ENCODE measurements at places on chromosomes 6 and 20.

DNA sequence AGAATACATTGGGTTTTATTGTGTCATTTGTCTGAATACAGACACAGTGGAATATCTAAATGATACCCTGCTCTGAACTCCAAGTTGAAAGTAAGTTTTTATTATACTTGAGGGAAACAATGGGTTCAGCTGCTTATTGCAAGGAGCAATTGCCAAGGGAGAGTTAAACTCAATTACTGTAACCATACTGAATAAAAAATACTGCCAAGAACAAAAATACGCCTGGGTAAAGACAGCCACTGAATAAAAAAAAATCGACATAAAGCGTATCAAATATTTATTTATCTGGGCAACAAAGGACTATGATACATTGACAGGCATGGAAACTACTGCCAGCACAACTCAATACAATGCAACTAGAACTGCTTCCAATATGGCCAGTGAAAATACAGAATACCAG, 18.1 kb downstream of the TFAP2A start:
- no peak for DNase-seq

- no peak for DNase-seq
Measured at GRCh38 chr6:166672624-166673206, 45.7 kb upstream of the RPS6KA2 start.

- DNase-seq = no peak
Measured at GRCh38 chr6:43544461-43544860, 27.6 kb downstream of the POLR1C start.

DNA sequence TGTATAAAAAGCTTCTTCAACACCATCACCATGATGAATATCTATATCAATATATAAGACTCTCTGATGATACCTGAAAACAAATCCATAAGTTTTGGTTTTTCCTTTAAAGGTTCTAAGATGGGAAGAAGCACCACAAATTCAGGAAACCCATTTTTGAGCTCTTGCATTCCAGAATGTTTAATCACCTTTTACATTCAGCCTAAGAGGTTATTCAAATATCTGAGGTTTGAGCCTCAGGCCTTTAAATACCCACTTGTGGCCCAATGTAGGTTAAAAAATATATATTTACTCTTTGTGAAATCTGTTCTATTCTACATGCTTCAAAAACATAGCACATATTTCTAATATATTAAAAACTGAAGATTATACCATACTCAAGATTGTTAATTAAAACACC, 17.6 kb downstream of the HDAC2 start:
- no peak for DNase-seq

- no peak for DNase-seq
Measured at GRCh38 chr6:145313041-145313855, 422.1 kb downstream of the EPM2A start.

- DNase-seq = no peak
Measured at GRCh38 chr6:34695729-34696188, 808 bp downstream of the ILRUN start.

- no peak for DNase-seq
Measured at GRCh38 chr6:1538810-1539478, 70.8 kb upstream of the FOXC1 start.

- no peak for DNase-seq
Measured at GRCh38 chr20:50517817-50518154, 7.6 kb downstream of the PTPN1 start.

- peak; percentile 95 for DNase-seq
Measured at GRCh38 chr6:95658886-95659285, 81.6 kb downstream of the MANEA start.

DNA sequence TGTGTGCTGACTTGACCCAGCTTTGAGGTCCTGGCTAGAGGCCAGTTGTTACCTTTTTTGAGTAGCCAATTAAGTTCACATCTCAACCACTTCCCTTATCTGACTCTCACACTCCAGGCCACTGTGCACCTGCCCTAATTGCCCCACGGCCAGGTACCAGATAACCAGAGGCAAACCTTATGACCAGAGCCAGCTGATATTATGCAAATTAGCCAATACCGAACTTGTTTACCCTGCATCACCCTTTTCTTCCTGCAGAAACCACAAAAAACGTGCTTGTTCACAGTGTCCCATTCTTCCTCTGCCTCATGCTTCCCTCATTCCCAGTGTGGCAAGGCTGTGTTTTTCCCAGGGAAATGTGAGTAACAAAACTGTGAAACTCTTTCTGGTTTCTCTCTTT, 89.3 kb downstream of the HTR1B start:
- DNase-seq = no peak

GRCh38 chr6:152094992-152095592, 287.6 kb downstream of the ESR1 start:
- no peak for DNase-seq
